ENCODE measurements at places on chromosomes 3 and 15.

GRCh38 chr3:82163907-82164520 is 402.6 kb upstream of the GBE1 start:
- peak; percentile 19 for DNase-seq

- no peak for DNase-seq
Measured at GRCh38 chr3:78507196-78507984, 1260.4 kb downstream of the ROBO1 start.

DNA sequence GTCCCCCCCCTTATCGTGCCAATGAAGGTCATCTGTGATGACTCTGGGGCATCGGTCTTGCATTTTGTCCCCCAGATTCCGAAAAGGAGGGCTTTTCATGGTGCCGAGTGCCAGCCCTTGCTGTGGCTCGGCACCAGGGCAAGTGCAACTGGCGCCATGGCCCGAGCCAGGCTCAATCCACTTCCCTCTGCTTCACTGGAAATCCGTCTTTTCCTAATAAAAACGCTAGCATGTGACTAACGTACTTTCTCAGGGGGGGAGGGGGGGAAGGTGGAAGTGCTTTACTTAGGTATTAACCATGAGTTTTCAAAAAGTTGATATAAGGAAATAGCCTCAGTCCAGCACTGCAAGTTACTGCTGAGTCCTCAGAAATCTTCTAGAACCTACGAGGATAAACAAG is 20.5 kb downstream of the TRPM1 start:
- DNase-seq, result no peak

GRCh38 chr3:129281726-129282125 is 3.1 kb downstream of the HMCES start:
- no peak for DNase-seq

Data from OCI-LY7 (cell line).